ENCODE measurements at places on chromosomes 4 and X.

DNA sequence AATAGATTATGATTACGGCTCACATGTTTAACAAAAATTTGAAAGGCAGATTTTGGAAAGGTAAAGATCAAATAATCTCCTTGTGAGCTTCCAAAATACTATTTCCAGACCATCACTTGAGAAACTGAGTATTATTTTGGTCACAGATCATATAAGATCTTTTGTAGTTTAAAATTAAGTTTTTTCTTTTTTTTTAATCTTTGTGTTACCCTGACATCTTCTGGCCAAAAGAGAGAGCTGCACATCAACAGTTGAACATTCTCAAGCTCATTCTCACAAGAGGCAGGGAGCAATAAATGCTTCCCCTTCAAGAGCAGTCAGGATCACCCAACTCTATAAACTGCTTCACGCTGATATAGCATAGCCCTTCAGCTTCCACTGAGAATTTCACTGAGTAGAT lies 15.9 kb downstream of the TMEM192 start:
- DNase-seq, result no peak

- no peak for DNase-seq
Measured at GRCh38 chr4:3911252-3911856, 145.2 kb downstream of the ADRA2C start.

GRCh38 chr4:27702730-27703431 lies 842.2 kb downstream of the STIM2 start:
- DNase-seq, result no peak

GRCh38 chr4:17807446-17807845 lies 3.1 kb downstream of the DCAF16 start:
- DNase-seq, result no peak

- no peak for DNase-seq
Measured at GRCh38 chr4:26050671-26051070, 136.7 kb downstream of the SMIM20 start.

DNA sequence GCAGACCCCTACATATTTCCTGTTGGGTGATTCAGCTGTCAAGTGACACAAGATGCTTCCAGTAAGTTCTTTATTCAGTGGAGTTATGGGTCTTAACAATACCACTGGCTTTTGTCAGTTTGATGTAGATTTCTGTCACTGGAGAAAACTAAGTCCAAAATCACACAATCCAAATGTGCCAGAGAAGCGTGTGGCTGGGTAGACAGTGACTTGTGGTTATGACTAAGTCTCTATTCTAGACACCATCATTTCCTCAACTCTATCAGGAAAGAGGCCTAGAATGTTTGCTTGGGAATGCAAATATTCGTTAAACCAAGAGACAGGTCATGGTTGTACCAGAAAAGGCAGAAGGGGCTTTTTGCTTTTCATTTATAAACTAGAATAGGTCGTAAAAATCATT lies 54.4 kb upstream of the HS3ST1 start:
- DNase-seq, result no peak

DNA sequence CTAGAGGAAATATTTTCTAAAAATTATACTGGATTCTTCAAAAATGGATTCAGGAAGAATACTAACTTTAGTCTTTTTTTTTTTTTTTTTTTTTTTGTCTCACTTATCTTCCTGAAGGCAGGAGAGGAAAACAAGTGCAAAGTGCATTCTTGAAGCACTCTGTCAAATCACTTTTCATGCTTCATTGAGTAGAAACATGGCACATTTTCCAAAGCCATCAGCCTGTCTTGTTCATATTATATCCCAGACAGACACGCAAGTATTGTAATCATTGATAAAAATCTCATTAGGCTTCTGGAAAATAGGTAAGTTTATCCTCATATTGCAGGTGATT lies 1.2 kb downstream of the BBS12 start:
- no peak for DNase-seq

DNA sequence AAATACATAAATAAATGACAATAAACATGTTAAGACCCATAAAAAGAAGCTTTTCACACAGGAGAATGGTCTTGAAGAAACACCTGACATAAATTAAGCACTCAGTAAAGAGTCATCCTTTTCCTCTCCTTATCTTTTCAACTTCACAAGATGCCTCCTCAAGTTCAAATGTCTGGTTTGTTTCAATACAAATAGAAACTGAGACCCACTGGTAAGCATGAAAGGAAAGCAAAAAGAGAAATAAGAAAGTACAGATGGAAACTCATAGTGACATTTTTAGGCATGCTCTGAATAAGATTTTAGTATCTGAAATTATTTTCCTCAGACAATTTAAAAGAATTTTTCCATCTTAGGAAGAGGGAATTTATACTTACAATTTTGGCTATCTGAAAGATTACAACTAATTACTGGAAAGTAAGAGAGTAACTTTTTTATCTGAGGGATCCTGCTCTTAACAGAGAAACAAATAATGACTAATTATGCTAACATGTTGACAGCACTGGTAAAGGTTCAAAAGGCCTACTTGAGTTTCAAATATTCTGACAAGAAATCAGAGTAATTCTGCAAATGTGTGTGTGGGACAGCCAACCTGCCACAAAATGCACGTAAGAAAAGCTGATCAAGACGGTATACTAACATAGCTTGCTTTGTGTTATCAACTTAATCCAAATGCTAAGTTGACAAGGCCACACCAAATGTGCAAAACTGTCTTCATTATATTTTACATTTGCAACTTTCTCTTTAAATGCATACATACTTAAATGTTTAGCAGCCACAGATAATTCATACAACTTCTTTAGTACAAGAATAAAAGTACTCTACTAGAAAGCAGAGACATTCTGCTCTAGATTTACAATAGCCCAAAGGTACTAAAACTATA lies 113.0 kb downstream of the IQCM start:
- DNase-seq, result no peak

DNA sequence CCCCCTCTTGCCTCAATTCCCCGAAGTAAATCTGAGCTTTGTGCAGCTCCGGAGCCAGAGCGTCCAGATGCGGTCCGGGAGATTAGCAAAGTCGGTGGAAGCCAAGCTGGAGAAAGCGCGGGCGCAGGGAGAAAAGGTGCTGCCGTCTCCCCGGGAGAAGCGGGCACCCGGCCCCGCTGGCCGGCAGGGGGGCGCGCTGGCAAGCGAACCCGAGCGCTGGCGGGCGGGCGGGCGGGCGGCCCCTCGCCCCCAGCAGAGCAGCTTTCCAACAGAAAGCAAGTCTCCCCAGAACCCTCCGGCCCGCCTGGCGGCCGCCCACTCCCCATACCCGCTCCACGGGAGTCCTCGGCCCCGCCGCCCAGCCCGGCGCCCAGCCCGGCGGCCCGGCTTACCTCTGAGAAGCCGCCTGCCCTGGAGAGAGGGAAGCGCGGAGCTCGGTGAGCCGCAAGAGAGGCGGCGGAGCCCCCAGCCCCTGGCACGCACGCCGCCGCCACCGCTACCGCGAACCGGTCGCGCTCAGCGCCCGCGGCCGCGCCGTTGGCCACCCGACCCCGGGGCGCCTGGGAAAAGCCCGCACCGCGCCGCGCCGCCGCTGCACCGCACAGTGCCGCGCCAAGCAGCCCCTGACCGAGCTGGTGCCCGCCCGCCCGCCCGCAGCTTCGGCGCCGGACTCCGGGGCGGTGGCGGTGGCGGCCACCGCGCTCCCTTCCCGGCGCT lies 529 bp upstream of the CITED1 start:
- no peak for DNase-seq

DNA sequence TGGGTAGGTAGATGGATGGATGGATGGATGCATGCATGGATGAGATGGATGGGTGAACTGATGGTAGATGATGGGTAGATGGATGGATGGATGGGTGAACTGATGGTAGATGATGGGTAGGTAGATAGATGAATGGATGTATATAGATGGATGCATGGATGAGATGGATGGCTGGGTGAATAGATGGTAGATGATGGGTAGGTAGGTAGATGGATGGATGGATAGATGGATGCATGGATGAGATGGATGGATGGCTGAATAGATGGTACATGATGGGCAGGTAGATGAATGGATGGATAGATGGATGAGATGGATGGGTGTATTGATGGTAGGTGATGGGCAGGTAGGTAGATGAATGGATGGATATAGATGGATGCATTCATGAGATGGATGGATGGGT lies 15.1 kb upstream of the SLC25A6 start:
- DNase-seq, result no peak
